ENCODE measurements at places on chromosomes 5 and 9.

GRCh38 chr9:92435263-92435662 is 11.0 kb upstream of the OMD start:
- H3K4me3 ChIP-seq: no peak overlapping the region
- no peaks in the 10 kb centered on the region for H3K36me3 ChIP-seq
- H3K27ac ChIP-seq: no peak overlapping the region

DNA sequence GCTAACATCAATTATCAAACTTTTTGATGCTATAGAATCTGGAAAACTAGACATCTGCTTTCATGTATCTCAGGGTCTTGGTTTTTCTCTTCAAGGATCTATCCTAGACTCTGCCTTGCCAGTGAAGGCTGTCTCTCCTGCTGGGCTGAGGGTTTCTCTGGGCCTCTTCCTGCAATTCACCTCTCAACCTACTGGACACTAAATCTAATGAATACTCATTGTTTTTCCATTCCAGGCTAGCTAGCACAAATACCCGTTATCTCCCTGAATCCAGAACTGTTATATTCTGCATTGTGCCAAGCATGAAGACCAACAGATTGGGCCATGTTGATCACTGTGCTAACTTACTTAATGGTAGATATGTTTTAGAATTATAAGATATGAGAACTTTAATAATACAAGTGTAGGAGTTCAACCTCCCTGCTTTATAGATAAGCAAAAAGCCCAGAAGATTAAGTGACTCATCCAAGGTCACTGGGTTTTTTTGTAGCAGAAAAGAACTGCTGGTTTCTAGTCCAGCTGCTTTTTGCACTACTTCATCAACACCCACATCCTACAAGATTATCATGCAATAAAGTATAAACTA is 56.5 kb upstream of the RNF38 start:
- no peak for DNase-seq
- H3K36me3 ChIP-seq: no peaks in the 10 kb centered on the region
- no peaks in the 10 kb centered on the region for H3K27me3 ChIP-seq
- no peak overlapping the region for H3K4me3 ChIP-seq
- H3K4me1 ChIP-seq: peaks cover 4% of the 10 kb centered on the region
- H3K27ac ChIP-seq: no peak overlapping the region

DNA sequence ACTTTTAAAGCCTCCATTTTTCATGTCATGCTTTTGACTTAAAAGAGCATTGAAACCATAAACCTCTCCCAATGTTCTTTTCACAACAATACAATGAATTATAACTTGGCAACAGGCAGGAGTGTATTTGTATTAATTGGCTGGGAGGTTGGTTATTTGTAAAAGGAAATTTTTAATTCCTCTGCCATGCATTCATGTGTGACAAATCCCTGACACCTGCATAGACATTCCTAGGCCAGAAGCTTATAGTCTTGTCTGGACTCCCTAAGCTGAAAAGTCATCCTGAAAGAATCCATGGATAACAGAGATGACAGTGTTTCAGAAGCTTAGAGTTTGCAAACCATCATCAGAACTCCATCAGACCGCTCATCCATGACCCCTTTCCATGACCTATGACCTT is 76.3 kb upstream of the PTGER4 start:
- no peaks in the 10 kb centered on the region for H3K36me3 ChIP-seq
- H3K4me3 ChIP-seq: no peak overlapping the region
- H3K4me1 ChIP-seq: no peaks in the 10 kb centered on the region
- H3K27ac ChIP-seq: no peak overlapping the region
- no peaks in the 10 kb centered on the region for H3K27me3 ChIP-seq
- no peak for DNase-seq

GRCh38 chr9:111029260-111029659 is 9.0 kb downstream of the LPAR1 start:
- DNase-seq: no peak
- H3K27me3 ChIP-seq: no peaks in the 10 kb centered on the region
- peaks cover 3% of the 10 kb centered on the region for H3K36me3 ChIP-seq
- no peaks in the 10 kb centered on the region for H3K4me1 ChIP-seq
- H3K4me3 ChIP-seq: no peak overlapping the region

Measured in tibial artery (tissue), 4 donors.